ENCODE measurements at places on chromosomes 1 and 21.
A peak's percentile ranks its signal among the peaks of the same experiment; 100 is the strongest.

DNA sequence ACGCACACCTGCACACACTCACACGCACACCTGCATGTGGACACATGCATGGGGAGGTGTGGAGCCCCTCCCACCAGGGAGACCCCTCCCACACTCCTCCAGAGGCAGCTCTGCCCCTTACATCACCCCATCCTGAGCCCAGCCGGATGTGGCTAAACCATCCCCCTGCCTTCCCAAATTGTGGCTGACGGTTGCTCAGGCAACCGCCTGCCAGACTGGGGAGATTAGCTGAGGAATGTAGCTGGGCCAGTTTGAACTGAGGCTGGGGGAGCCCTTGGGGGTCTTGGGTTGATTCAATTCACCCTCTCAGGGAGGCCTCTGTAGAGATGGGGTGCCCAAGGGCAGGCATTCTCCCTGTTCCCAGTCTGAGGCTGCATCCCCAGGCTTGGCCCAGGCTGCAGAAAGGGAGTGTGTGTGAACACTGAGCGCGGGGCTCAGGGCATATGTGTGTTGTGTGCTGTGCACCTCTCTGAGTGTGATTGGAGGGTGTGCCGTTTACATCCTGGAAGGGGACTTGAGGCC, 12.9 kb downstream of the PTPRU start:
- peak; percentile 80 for DNase-seq

GRCh38 chr1:228073857-228074545, 8.5 kb upstream of the ARF1 start:
- no peak for DNase-seq

DNA sequence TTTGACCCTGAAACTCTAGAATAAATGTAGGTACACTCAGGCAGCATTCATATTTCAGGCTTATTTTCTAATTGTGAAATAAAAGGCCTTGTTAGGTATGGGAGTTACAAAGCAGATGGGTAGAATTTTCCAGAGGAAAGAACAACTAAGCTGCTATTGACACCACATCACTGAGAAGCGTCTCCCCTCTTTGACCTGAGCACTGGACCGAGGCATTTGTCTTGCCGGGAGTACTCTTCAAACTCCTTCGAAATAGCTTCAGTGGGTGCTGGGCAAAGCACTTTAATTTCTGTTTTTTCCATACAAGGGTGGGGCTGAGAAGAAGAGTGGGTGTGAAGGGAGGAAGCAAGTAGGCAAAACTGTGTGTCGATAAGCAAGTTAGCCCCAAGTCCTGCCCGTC, 36.4 kb downstream of the ABCA4 start:
- DNase-seq: no peak

DNA sequence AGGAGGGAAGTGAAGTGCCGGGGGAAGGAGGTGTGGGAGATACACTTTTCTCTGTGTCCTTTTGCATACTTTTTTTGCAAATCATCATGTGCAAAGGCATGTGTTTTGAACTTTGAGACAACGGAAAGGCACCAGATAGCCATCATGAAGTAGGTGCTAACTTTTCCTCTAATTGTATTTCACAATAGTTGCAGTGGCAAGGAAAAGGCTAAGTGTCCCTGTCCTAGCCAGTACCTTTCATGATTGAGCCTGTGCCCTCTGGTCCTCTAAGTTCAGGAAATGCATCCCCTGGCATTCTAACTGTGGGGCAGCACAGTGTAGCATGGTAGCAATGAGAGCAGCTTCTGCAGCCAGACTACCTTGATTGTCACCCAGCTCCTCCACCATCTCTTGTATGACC, 186.2 kb downstream of the ADSS2 start:
- no peak for DNase-seq

GRCh38 chr1:172628401-172628800, 30.5 kb upstream of the FASLG start:
- peak; percentile 27 for DNase-seq

All from H4 (cell line).